ENCODE measurements at places on chromosomes 11 and 22.

DNA sequence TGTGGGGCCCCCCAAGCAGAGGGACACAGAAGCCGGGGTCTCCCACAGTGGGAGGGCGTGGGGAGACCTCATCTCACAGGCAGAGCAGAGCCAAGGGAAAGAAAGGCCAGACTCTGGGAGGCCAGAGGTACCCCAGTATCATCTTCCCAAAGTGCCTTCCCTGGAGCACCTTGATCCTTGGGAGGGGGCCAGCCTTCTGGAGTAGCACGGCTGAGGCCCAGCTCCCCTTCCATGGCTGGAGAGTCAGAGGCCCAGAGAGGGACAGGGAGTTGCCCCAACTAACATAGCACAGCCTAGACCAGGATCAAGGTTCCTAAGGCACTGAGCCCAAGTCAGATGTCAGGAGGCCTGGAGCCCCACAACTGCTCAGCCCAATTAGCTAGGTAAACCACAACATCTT lies 50.6 kb downstream of the ELFN2 start:
- no peak for DNase-seq

- DNase-seq = no peak
These were observed 15.8 kb downstream of the A4GALT start for GRCh38 chr22:42704896-42705295.

DNA sequence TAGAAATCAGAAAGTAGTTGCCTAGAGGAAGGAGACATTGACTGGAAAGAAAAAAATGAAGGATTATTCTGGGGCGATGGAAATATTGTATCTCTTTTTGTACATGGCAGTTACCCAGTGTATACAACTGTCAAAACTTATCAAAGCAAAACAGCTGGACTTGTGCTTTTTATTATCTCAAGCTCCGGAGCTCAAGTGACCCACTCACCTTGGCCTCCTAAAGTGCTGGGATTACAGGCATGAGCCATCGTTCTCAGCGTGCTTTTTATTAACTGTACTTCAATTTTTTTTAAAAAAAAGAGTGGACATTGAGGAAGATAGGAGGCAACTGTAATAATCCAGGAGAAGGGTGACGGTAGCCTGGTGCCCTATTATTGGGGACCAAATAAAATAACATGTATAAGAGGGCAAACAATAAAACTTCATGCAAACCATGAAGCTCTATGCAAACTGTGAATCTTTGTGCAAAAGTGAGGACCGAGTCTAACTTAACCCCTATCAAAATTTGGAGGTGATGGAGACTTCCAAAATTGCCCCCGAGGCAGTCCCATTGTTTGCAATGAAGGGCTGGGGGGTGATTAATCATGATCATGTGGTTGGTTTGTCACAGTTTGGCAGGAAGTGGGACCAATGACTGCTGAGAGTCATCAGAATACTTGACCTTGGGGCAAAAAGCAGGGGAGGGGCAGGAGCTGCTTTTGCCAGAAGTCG lies 23.5 kb downstream of the FZD4 start:
- DNase-seq = no peak

DNA sequence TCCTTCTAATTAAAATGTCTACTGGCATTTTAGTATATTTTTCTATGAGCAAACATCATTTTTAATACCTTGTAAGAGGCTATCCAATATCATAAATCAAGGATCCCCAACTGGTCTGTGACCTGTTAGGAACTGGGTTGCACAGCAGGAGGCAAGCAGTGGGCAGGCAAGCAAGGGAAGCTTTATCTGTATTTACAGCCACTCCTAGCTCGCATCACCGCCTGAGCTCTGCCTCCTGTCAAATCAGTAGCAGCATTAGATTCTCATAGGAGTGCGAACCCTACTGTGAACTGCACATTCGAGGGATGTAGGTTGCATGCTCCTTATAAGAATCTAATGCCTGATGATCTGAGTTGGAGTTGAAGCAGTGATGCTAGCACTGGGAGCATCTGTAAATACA lies 70.2 kb upstream of the CREB3L1 start:
- no peak for DNase-seq

DNA sequence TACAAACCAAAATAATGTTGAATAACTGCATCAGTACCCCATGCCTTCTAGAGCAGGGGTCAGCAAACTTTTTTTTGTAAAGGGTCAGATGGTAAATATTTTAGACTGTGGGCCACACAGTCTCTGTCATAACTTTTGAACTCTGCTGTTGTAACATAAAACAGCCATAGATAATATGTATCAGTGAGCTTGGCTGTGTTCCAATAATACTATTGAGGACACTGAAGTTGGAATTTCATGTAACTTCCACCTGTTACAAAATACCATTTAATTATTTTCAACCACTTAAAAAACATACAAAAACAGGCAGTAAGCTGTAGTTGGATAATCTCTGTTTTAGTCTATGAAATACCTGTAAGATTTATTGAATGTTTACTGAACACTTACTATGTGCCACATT lies 55.2 kb downstream of the PICALM start:
- DNase-seq = no peak

- no peak for DNase-seq
These were observed 72.0 kb downstream of the VPREB1 start for GRCh38 chr22:22316589-22316988.

- DNase-seq = peak; percentile 72
These were observed 116.6 kb downstream of the LARGE1 start for GRCh38 chr22:33803371-33804282.

- DNase-seq = no peak
These were observed 2.0 kb upstream of the ROBO3 start for GRCh38 chr11:124863137-124863825.

DNA sequence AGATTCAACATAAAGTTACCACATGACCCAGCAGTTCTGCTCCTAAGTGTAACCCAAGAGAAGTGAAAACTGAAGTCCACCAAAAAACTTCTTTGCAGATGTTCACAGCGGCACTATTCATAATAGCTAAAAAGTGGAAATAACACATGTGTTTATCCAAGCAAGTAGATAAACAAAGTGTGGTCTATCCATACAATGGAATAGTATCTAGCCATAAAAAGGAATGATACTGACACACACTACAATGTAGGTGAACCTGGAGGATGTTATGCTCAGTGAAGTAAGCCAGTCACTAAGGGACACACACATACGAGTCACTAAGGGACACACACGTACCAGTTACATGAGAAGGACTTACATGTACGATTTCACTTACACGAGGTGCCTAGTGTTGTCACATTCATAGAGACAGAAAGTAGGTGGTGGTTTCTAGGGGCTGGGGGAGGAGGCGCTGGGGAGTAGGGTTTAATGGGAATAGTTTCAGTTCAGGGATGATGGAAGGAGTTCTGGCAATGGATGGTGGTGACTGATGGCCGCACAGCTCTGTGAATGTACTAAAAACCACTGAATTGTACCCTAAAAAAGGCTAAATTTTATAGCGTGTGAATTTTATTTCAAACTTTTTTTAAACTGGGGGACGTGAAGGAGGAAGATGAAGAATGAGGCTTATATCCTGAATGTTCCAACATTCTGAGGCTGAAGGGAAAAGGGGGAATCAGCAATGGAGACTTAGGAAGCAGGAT lies 27.2 kb upstream of the COMT start:
- DNase-seq = no peak

- no peak for DNase-seq
These were observed 15.9 kb upstream of the CDC42EP2 start for GRCh38 chr11:65298655-65299179.

GRCh38 chr22:40855071-40855978 lies 1.1 kb downstream of the ST13 start:
- DNase-seq = peak; percentile 23

GRCh38 chr11:110251836-110252235 lies 44.6 kb downstream of the RDX start:
- DNase-seq = no peak

- no peak for DNase-seq
These were observed 71.3 kb downstream of the ETS1 start for GRCh38 chr11:128515826-128516778.

DNA sequence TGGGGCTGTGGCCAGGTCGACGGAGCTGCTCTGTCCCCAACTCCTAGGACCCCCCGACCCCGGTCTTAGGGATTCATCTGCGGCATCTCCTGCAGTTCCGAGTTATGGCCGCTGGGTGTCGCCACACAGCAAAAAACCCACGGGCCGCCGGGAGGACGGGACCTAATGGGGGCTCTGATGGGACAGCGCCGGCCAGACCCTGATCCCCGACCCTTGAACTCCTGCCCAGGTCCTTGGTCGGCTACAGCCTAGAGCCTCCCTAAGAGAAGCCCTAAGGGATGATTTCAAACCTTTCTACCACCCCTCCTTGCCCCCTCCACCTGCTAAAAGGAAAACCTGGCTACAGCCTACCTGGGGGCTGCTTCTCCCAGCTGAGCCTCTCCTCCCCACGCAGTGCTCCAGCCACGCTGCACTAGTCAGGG lies 30.8 kb upstream of the LRRC10B start:
- no peak for DNase-seq

DNA sequence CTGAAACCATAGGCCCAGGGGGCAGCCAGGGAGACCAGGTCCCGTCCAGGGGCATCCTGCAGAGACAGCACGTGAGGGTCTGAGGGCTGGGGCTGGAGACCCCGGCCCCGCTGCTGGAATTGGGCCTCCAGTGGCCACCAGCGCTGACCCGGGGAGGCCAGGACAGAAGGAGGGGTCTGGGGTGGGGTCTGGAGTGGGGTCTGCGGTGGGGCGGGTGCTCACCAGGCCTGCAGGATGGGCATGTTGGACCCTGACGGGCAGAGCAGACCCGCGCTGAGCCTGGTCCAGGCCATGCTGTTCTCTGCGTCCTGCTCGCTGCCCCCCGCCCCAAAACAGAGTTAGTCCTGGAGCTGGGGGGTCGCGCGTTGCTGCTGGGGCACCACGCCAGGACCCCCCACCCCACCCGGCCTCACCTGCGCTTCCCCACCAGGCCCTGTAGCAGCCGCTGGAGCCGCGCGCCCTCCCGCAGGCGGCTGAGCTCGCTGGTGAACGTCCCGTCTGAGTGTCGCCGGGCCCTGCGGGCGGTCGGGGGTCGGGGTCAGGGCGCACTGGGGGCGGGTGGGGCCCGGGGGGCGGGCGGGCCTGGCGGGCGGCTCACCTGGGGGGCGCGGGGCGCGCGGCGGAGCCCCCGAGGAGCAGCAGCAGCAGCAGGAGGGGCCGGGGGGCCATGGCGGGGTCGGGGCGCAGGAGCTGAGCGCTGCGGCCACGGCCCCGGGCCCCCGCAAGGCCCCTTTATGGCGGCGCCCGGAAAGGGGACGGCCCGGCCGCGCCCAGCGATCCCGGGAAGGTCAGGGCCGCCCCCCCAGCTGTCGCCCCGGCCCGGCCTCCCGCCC lies at the start of gene SCT:
Gene SCT, minus strand, starts transcription at position 707 of the 833 bp plus-strand sequence. Its CDS starts 38 bp downstream, at position 669.
- DNase-seq = no peak

DNA sequence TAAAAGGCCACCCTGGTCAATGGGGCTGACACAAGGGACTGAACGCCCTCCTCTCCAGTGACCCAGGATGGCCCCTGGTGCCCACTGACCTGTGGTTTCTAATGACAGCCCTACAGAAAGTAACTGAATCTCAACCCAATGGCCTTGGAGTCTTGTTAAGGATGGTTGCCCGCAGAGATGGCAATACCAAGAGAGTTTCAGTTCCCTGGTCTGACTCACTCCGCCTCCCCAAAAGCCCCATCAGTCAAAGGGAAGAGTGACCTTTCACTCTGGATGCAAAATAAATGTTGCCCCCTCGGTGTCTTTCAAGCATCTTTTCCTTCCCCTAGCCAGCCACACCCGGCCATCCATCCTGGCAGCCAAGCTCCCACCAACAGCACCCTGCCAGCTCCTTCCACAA lies 57.7 kb upstream of the ISX start:
- DNase-seq = no peak

DNA sequence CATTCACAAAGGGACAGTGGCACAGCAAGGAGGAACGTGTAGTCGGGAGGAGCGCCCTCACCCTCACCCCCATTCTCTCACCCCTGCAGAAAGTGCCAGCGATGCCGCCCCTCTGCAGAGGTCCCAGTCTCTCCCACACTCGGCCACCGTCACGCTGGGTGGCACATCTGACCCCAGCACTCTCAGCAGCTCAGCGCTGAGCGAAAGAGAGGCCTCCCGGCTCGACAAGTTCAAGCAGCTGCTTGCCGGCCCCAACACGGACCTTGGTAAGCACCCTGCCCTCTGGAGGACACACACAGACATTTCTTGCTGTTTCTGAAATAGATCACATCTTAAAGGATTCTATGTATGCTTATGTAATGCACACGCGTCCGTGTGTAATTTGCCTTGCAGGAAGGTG lies 34.9 kb downstream of the TBC1D22A start:
- DNase-seq = no peak

- no peak for DNase-seq
These were observed 1.5 kb downstream of the TANGO2 start for GRCh38 chr22:20022231-20022977.

DNA sequence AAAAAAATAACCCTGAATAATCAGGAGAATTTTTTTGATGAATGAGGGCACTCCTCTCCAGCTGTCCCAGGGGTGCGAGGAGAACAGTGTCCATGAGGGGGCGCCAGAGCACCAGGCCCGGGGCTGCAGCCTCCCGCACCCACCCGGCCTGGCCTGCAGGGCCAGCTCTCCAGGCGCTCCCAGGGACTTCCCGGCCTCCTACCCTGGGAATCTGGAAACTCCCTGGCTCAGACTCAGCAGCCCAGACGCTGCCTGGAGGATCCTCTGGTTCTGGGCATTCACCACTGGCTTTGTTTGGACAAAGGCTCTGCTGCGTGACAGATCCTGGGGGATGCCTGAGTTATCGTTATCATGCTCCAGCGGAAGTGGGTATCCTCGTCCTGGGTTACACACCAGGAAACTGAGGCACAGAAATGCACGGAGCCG lies 31.0 kb downstream of the MCM5 start:
- peak; percentile 64 for DNase-seq

GRCh38 chr11:85044911-85045310 lies 582.2 kb downstream of the DLG2 start:
- no peak for DNase-seq

DNA sequence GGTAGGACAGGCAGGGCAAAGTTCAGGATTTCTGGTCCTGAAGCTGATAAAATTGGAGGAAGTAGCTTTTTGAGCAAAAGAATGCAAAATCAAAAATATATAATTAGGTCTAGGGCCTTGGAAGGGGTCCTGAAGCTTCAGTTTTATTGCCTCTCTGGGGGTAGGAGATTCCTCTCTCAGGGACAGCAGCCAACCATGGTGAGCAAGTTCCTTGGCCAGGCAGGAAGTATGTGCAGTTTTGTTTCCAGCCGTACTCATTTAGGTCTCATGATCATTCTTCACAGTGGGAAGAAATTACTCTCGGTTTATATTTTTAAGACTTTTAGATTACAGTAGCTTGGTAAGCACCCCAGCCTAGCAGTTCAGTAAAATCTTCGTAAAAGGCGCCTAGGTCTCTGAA lies 2.9 kb upstream of the RAB38 start:
- peak; percentile 25 for DNase-seq

All from skin of body (tissue), 3 donors.